ENCODE measurements at places on chromosomes 5 and 9.

GRCh38 chr9:123368536-123369153 lies 12.6 kb downstream of the CRB2 start:
- DNase-seq, result no peak

DNA sequence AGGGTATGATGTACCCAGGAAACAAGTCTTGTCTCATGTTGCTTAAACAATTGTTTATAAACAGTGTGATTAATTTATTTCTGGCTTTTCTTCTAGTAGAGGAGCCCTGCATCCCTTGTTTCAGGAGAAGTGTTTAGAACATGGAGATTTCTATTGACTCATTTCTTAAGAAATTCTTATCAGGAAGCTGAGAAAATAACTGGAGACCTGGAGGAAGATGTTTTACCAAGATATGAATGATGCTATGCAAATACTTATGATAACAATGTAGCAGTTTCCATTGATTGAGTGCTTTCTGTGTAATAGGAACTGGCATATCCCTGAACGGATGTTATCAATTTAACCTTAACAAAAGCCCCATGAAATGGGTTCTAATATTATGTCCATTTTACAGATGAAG lies 108.6 kb downstream of the FBXO38 start:
- no peak for DNase-seq

DNA sequence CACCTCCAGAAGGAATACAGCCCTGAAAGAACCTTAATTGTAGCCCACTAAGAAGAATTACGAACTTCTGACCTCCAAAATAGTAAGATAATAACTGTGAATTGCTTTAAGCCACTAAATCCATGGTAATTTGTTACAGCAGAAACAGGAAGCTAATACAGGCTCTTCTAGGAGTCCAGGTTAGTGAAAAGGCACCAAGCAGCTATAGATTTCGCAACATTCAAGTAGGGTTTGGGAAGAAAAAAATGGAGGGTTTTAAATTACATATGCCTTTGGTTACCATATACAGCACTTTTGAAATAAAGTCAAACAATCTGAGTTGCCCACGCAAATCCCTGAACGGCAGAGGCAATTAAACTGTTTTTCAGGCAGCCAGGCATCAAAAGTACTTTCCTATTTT lies 1.7 kb upstream of the ACTL7A start:
- no peak for DNase-seq

GRCh38 chr5:60841361-60841760 lies 2.7 kb downstream of the ELOVL7 start:
- no peak for DNase-seq
